ENCODE measurements at places on chromosomes 7 and 10.

DNA sequence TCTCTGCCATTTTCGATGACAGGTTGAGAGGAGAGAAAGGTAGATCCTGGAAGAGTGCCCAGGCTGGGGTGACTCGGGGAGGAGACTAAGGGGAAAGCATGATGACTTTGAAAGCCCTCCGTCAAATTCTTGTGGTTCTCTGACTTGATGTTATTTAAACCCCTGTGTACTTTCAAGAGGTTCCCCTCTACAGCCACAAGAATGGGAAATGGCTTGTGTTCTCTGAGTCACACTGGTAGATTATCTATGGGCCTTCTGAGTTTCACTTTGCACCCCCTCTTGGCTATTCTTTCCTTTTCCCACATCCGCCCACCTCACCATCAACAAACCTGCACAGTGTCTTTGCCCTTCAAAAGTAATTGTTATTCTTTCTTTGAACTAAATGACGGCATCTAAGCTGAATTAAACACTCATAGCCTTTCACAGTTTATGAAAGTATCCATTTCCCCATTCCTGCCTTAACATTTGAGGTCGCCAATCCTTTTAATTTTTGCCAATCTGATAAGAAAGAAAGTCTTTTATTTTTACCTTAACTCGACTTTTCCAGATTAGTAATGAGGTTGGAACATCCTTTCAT is 24.1 kb downstream of the PRF1 start:
- DNase-seq: peak; percentile 12

DNA sequence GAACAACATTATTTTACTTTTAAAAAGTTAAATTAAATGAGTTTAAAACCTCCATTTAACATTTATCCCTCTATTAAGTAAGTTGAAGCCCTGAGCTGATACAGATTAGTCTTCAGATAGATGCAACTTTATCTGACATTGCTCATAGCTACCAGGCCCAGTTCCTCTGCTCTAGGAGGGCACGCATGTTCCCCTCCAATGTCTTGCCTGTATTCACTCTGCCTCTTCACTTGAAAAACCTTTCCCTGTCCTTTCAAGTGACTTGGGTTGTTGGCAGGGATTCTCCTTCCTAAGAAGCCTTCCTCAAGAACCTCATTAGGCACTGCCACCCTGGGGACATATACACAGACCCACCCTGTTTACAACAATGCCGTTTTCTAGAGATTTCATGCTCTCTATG is 270.4 kb downstream of the RELN start:
- DNase-seq: no peak

- peak; percentile 39 for DNase-seq
These were observed 78.6 kb downstream of the CDH23 start for GRCh38 chr10:71475243-71475871.

DNA sequence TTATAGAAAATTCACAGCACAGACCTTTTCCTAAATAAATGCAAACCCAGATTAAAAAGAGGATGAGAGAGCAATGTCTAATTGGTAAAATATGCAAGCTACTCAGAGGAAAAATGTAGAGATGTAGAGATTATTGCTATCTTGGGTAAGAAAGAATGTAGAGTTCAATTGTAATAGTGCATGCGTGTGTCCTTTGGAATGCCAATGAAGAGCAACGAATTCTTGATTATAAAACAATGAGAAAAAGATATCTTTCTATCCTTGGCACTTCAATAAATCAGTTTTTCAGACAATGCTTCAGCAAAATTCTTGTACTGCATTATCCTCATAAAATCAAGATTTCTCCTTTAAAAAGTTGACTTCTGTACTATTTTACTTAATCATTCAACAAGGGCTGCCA is 50.9 kb downstream of the SEMA3D start:
- DNase-seq: no peak

DNA sequence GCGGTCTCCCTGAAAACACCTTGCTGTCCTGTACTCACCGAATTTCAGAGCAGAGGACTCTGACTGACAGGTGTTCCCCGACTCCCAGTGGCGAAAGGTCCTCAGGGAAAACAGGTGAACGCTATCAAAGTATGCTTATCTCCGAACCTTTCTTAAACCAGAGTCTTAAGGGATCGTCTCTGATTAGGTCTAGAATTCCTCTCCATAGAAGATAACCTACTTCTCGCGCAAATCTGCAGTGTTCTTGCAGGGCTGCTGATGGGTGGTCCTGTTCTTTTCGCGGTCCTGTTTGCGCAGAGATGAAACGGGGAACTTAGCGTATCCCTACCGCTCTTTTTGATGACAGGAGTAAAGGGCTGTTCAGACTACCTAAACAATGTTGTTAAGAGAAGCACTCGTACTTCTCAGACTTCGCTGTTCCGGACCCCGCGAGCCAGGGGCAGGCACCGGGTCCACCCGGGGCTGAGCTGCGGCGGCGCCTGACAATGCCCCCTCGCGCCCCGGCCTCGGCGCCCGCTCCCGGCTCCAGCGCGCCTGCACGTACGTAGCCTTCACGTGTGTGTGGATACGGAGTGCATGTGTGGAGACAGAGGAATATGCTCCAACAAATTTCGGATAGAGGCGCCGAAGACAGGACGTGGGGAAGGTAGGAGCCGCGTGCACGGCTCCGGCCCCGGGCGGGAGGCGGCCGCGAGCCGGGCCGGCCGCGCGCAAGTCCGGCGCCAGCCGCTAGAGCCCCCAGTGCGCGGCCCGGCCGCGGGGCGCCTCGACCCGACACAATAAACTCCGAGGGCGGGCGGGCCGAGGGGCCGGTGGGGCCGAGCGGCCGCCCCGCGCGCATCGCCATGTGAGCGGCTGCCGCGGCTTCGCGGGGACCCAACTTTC is 766 bp upstream of the ZMYND11 start:
- peak; percentile 62 for DNase-seq

DNA sequence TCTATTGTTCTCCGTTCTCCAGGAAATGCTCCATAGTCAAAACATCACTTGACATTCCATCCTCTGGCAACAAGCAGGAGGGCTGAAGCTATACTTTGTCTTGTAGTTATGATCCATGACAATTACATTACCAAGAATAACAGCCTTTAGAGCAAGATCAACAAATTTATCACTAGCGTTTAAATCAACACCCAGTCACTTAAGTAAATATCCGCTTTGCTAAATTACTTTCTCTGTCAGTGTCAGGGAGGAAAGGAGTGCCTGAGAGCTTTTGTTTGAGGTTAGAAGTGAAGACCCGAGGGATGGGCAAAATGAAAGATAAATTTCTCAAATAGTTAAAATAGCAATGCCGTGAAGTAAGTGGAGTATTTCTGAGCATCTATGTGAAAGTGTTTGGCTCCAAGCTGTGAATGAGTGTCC is 236.1 kb upstream of the BMPER start:
- no peak for DNase-seq

GRCh38 chr10:105718207-105718995 is 1077.3 kb downstream of the SORCS3 start:
- DNase-seq: no peak

- no peak for DNase-seq
These were observed 206.3 kb downstream of the SNX10 start for GRCh38 chr7:26497801-26498596.

GRCh38 chr7:2004841-2005725 is 227.7 kb downstream of the MAD1L1 start:
- DNase-seq: peak; percentile 69

- no peak for DNase-seq
These were observed 654.2 kb upstream of the STEAP1 start for GRCh38 chr7:89500084-89500483.

- no peak for DNase-seq
These were observed 145.8 kb downstream of the FRMD4A start for GRCh38 chr10:14184841-14185315.

DNA sequence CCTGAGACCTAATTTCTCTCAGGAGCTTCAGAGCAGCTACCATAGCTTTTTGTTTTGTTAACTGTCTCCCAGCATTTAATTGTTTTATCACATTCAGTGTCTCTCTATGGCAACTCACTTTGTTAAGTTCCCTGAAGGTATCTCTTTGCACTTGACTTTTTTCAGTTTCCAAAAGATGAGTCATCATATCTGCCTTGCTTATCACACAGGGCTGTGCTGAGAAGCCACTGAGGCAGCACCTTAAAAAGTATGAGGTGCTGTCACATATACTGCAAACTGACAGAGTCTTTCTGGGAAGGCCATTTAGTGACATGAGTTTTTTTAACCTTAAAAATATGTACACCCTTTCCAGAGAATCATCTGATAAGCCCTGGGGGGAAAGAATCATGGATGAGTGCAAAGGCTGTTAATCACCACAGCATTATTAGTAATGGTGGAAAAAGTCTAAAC is 56.8 kb downstream of the PPP1R3C start:
- DNase-seq: no peak

GRCh38 chr7:2621061-2621828 is 10.5 kb upstream of the TTYH3 start:
- peak; percentile 85 for DNase-seq

DNA sequence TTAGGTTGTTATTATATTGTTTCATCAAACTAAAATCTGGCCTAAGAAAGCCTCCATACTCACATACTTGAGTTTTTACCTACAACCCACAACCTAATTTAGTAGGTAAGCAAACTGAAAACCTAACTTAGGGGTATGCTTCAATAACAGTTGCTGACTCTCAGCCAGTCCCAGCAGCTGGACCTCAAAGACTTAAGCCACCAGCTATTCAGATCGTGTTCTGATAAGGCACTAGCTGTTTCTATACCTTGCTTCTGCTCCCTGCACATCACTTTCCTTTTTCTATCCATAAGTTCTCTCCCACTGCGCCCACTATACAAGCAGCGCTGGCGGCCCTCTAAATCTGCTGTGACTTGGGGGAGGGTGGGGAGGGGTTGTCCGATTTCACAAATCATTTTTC is 42.3 kb downstream of the SUGCT start:
- no peak for DNase-seq

GRCh38 chr7:106779877-106780276 is 85.2 kb upstream of the PIK3CG start:
- peak; percentile 42 for DNase-seq

GRCh38 chr10:73953665-73954064 is 42.7 kb downstream of the PLAU start:
- DNase-seq: no peak

GRCh38 chr10:78292250-78292981 is 258.8 kb downstream of the RPS24 start:
- DNase-seq: no peak

DNA sequence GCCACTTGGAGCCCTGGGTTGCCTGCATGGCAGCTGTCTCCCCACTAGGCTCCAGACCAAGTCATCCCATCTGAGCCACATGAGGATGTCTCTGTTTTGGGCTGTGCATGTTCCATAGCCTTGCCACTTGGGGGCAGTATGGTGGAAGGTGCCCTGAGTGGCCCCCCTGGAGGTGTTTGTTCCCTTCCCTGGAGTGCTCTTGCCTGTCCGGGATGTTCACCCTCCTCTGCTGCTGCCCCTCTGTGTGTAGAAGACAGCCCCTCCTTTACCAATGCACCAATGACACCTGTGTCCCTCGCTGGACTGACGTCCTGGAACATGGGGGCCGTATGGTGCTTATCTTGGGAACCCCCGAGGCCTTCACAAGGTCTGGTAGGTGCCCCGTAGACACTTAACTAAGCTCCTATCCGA is 100.2 kb downstream of the ACTR3B start:
- DNase-seq: no peak

DNA sequence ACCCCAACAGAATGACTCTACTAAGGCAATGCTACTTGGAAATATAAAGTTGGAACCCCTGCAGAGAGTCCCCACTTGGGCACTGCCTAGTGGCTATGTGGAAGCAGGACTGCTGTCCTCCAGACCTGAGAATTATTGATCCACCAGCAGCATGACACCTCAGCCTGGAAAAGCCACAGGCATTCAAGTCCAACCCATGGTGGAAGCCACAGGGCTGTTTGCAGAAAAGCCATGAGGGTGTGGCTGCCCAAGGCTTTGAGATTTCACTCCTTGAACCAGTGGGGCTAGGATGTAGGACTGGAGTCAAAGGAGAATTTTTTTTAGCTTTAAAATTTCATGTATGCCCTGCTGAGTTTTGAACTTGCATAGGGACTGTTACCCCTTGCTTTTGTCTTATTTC is 13.6 kb upstream of the GHRHR start:
- DNase-seq: no peak

DNA sequence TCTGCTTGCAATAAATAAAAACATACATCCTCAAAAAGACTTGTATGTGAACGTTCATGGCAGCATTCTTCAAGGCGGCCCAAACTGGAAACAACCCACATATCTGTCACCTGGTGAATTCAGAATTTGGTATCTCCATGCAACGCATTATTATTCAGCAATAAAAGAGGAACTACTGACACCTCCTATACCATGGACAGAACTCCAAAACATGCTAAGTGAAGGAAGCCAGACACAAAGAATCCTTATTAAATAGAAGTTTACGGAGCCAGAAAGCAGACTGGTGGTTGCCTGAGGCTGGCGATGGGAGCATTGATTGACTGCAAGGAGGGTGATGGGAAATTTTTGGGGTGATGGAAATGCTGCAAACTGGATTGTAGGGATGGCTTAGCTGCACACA is 530.8 kb upstream of the DPP6 start:
- DNase-seq: no peak

DNA sequence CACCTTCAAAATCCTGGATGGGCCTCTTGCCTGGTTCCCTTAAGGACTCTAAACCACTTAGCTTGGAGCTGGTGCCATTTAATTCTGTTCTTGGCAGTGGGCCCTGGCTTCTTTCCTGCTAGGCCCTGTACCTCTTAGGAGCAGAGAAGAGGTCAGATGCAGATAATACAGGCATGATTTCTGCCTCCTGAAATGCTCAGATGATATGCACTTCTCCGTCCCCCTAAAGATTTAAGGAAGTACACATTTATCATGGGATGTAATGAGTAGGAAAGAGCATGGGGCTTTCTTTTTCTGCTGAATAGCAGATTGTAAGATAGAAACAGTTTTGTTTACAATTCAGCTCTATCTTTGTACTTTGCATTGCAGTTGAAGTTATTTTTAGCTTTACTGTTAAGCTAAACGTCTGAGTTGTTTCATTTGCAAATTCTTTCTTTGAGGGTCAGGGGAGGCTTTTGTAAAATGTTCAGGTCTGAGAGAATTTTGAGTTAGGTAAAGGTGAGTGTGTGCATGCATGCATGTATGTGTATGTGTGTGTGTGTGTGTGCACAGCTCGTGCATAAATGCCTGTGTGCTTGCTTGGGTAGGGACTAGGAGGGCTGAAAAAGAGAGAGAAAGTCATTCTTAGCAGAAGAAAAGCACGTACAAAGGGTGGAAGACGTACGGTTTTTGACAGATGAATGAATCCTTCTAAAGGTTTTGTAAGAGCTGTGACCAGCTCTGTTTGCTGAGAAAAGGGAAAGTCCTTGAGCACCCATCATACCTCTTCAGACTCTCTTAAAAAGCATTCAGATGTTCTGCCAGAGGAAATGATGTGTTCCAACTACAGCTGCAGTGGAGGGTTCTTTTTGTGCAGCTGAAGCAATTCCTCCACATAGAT is 364.2 kb downstream of the AUTS2 start:
- no peak for DNase-seq
